ENCODE measurements at places on chromosomes 11 and 22.

GRCh38 chr11:111645657-111646316, 43.5 kb downstream of the SIK2 start:
- no peak for DNase-seq

- peak; percentile 93 for DNase-seq
Observed at GRCh38 chr11:110000031-110000502, 93.1 kb upstream of the ZC3H12C start.

DNA sequence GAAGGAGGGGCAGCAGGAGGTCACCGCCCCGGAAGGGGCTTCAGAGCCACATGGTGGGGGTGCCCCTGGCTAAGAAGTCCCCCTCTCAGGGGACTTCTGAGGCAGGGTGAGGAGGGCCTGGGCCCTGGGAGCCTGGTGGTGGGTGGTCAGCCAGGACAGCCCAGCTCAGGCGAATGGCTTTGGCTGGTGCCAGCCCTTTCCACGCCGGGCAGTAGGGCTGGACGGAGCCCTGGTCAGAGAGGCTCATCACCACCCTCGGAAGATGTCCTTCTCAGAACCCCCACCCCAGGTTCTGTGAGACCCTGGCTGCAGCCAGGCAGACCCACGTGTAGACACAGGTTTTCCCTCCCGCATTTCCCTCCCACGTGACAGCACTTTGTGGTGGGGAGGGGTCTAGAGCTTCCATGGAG, 35.9 kb downstream of the OSBPL5 start:
- DNase-seq = no peak

GRCh38 chr11:124934862-124935547, 842 bp downstream of the HEPACAM start:
- DNase-seq = no peak

- DNase-seq = no peak
Observed at GRCh38 chr11:6648501-6648900, 7.1 kb downstream of the DCHS1 start.

- DNase-seq = no peak
Observed at GRCh38 chr22:19430890-19431541, 517 bp downstream of the HIRA start.
